ENCODE measurements at places on chromosomes 12 and 14. TPM values are rescaled to one million over a fixed set of nuclear protein-coding genes. Genes with fewer than 3 reads are reported as not detected.
A peak's percentile ranks its signal among the peaks of the same experiment; 100 is the strongest.

The CCDC77 gene
- polyA plus RNA-seq = 4.2 TPM

The NT5DC3 gene
- 6.8 TPM for polyA plus RNA-seq

The PIP4K2C gene
- polyA plus RNA-seq = 21.0 TPM

The HHIPL1 gene
- polyA plus RNA-seq = not detected

The APOLD1 gene
- 6.0 TPM for polyA plus RNA-seq

The KRT85 gene
- not detected for polyA plus RNA-seq

The ATP6V1D gene
- polyA plus RNA-seq = 97.9 TPM

The TPH2 gene
- not detected for polyA plus RNA-seq

The FSCB gene
- not detected for polyA plus RNA-seq

The DHRS7 gene
- 49.2 TPM for polyA plus RNA-seq

The PMCH gene
- not detected for polyA plus RNA-seq

The GPR137C gene
- polyA plus RNA-seq = not detected

The SDSL gene
- polyA plus RNA-seq = 24.3 TPM

GRCh38 chr12:66502911-66503310 lies 176.0 kb downstream of the GRIP1 start:
- DNase-seq = no peak

DNA sequence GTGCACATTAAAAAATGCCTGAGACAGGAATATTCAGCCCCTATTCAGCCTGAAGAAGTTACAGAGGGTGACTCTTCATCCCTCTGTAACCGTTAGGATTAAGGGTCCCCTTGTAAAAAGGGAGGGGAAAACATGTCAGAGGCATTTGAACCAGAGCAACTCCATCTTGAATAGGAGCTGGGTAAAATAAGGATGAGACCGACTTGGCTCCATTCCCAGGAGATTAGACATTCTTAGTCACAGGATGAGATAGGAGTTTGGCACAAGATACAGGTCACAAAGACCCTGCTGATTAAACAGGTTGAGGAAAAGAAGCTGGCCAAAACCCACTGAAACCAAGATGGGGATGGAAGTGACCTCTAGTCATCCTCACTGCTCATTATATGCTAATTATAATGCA lies 19.9 kb upstream of the MDM1 start:
- DNase-seq = no peak

- no peak for DNase-seq
Measured at GRCh38 chr12:52434081-52434733, at the start of gene KRT75. TSS of gene KRT75 (minus strand) at chr12:52434371. CDS start at chr12:52434304, 67 bp downstream.

GRCh38 chr14:95313707-95314106 lies 6.0 kb downstream of the CLMN start:
- peak; percentile 92 for DNase-seq

- DNase-seq = no peak
Measured at GRCh38 chr14:105410642-105411016, 9.0 kb upstream of the MTA1 start.

DNA sequence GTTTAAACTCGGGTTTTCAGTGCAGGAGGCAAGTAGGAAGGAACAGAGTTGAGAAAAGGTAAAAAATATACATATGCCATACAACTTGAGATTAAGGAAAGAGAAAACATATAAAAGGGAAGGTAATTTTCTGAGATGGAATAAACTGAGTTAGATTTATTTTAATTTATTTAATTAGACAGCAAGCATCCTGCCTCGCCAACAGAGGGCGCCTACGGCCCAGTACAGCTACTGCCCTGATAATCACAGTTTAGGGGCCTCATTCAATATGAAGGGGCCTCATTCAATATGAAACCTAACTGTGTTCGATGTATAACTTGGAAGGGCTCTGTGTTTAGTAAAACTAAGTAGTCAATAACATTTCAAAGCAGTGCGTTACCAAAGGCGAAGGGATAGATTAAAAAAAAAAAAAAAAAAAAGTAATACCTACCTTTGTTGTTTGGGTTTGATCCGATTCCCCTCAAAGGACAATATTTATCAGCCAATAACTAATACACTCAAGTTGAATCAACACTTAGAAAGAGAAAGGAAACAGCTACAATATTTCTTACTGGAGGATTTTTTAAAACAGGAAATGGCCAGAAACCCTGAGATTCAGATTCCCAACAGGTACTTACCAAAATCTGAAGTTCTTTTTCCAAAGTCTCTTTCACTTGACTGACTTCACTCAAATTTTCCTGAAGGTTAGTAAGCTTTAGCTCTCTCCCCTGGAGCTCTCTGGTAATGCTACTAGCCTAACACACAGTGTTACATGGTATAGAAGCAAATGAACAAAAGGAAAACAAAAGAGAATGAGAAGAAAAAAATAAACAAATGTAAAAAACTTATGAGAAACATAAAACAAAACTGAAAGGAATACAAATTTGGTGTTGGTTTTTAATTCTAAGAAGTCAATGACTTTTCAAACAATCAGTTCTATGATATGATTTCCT lies 70.0 kb upstream of the VPS33A start:
- no peak for DNase-seq

GRCh38 chr14:71175491-71175890 lies 268.2 kb downstream of the PCNX1 start:
- DNase-seq = no peak

- DNase-seq = no peak
Measured at GRCh38 chr12:75704664-75705063, 193.3 kb upstream of the KRR1 start.

- no peak for DNase-seq
Measured at GRCh38 chr12:52519387-52519703, 849 bp downstream of the KRT5 start.

- DNase-seq = no peak
Measured at GRCh38 chr12:123840765-123841425, 78.8 kb downstream of the DNAH10 start.

- DNase-seq = no peak
Measured at GRCh38 chr14:102539544-102540314, 30.2 kb upstream of the ANKRD9 start.

DNA sequence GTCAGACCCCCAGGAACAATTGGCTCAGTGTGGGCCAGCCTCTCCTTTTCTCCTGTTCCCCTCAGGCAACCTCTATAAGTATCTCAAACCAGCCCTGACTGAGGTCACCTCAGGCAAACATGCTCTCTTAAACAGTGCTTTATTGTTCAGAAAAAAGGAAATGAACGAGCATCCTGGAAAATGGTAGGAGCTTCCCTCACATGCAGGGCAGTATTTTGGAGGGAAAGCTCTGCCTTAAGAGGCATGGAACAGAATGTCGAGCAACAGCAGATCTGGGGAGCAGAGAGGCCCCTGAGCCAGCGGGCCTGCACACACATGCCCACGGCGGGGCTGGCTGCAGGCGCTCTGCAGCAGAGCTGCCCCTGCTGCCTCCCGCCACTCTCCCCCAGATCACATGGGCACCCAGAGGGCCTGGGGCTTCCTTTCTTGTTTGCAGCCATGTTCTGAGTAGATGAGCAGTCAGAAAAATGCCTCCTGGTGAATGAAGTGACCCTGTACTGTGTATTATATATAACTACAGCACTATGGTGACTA lies 42.0 kb downstream of the MOK start:
- DNase-seq = no peak

DNA sequence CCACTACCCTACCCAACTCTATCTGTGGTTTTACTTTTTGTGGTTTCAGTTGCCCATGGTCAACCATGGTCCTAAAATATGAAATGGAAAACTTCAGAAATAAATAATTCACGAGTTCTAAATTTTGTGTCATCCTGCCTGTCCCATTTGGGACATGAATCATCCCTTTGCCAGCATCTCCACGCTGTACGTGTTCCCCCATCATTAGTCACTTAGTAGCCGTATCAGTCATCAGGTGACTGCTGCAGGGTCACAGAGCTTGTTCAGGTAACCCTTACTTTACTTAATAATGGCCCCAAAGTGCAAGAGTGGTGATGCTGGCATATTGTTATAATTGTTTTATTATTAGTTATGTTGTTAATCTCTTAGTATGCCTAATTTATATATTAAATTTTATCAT lies 209.9 kb downstream of the ITPR2 start:
- no peak for DNase-seq

DNA sequence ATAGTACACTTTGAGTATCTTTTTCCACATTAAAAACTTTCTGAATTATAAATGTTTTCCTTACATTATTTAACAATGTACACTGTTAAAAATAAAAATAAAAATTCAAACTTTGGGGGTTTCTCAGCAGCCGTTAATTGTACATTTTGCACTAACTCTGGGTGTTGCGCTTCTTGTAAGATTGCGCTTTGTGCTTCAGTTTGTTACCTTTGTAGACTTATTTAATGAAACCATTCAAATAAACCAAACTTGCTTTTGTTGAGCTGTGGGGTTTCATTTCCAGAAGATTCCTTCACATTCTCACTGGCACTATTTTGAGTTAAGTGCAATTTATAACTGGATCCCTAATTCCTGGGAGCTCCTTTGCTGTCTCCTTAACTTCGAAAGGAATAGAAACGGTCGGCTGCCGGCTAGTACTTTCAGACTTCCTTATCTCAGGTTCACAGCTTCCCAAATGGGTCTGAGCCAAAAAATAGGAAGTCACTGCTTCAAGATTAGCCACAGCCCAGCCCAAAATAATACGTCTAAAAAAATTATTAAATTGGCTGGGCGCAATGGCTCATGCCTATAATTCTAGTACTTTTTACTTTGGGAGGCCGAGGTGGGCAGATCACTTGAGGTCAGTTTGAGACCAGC lies 38.2 kb downstream of the RAD52 start:
- DNase-seq = no peak

- no peak for DNase-seq
Measured at GRCh38 chr12:15276088-15276698, 46.1 kb upstream of the PTPRO start.

- DNase-seq = no peak
Measured at GRCh38 chr14:104209985-104210816, 71.8 kb downstream of the KIF26A start.

DNA sequence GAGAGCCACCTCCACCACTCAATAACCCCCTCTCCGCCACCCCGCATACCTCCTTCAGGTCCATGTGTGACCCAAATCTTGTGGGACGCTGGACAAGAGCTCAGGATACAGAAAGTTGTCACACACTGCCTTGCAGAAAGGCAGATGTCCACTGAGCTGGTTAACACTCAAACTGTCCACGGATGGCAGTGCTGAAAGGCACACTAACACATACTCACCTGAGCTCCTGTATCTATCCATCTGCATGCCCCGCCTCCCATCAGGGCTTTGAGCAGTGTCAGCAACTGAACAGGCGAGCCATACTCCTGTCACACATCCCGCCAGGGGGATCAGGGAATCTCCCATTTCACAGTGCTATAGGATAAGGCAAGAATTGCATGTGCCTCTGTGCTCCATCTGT lies 642.0 kb downstream of the GALC start:
- no peak for DNase-seq

- no peak for DNase-seq
Measured at GRCh38 chr12:61487728-61488127, 772.5 kb upstream of the USP15 start.

DNA sequence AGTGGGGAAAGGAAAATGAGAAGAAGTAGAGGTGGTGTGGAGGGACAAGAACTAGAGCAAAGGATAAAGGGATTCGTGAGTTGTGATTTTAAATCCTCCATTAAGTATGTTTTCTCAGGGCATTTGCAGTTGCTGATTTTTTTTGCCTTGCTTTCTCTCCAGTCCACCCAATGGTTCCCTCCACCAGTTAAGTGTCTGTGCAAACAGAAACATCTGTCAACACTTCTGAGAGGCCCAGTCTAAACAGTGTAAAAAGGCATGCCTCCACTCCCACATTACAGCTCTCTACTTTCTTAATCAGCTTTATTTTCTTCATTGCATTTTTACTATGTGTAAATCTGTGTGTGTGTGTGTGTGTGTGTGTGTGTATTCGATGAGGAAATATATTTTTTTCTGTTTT lies 141.2 kb downstream of the PPFIA2 start:
- no peak for DNase-seq

- peak; percentile 72 for DNase-seq
Measured at GRCh38 chr14:31090883-31091764, 64.9 kb upstream of the STRN3 start.

DNA sequence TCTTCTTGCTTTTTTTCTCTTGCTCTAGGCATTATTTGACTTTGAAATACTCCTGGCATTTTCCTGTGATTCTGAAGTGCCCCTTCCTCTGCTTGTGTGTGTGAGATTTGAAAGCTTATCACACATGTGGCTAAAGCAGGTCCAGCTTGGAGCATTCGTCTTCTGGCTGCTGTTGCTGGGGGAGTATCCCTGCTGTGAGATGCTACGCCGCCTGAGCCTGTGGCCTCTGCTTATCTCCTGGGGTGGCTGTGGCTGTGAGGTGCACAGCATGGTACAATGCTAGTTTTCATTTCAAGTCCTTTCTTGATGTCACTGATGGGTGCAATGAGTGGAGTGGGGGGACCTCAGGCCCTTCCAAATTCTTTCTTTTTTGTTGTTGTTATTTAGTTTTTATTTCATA lies 371.8 kb downstream of the ZFP36L1 start:
- no peak for DNase-seq

DNA sequence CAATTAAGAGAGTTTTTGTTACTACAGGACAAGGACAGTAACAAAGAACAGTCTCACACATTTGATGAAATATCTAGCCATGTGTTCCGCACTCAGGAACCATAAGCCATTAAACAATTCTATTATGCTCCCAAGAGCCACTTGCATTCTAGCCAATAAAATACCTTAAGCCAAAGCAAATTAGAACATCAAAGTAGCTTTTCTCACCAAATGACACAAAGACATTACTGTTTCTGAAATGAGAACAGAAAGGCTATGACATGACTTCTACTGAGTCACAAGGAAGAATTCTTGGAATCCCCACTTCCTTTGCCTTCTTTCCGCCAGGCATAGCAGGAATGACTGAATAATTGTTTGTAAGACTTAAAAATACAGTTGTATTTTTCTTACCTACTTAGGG lies 445.8 kb downstream of the ATP23 start:
- DNase-seq = no peak

DNA sequence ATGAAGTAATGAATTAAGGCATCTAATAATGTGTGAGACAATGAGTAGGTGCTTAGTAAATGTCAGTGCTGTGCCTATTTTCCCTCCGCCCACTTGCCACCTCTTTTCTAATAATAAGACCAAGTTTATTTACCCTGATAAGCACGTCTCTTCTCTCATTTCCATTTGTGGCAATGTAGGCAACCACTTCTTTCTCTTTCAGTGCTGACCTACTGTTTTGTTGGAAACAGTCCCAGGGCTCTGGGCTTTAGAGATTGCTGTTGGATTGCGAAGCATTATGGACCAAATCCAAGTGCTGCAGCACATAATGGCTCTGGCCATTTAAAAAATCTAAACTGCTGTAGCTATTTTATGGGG lies 141.3 kb upstream of the PLEKHG7 start:
- DNase-seq = peak; percentile 88

DNA sequence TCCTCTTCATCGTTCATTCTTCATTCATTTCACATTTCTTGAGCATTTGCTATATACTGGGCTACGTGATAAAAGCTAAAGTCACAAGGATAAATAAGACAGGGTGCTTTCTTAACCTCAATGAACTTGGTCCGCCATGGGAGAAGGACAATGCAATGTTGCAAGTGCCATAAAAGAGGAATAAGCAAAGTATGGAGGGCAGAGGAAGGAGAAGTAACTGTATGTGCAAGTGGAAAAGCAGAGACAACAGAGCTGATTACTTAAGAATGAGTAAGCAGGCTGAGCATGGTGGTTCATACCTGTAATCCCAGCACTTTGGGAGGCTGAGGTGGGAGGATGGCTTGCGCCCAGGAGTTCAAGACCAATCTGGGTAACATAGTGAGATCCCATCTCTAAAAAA lies 14.4 kb downstream of the AREL1 start:
- DNase-seq = no peak

All from sigmoid colon (tissue), 7 donors.